ENCODE measurements at places on chromosomes 13 and 19.

DNA sequence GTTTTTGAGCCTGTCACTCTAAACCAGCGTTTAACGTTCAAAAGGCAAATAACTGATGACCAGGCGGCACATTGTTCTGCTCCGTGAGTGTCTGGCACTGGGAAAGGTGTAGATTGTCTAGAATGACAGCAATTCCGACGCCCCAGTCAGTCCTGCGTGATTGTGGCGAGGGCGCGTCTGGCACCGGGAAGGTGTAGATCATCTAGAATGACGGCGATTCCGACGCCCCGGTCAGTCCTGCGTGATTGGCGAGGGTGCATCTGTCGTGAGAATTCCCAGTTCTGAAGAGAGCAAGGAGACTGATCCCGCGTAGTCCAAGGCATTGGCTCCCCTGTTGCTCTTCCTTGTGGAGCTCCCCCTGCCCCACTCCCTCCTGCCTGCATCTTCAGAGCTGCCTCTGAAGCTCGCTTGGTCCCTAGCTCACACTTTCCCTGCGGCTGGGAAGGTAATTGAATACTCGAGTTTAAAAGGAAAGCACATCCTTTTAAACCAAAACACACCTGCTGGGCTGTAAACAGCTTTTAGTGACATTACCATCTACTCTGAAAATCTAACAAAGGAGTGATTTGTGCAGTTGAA is 26.1 kb upstream of the NDUFS7 start:
- no peak for DNase-seq

- no peak for DNase-seq
Measured at GRCh38 chr19:21101521-21102242, 19.7 kb downstream of the ZNF714 start.

- DNase-seq = no peak
Measured at GRCh38 chr19:57675881-57676280, 5.9 kb upstream of the ZNF551 start.

GRCh38 chr13:98842070-98842469 is 89.6 kb upstream of the SLC15A1 start:
- no peak for DNase-seq

GRCh38 chr13:21522847-21523246 is 63.7 kb upstream of the ZDHHC20 start:
- DNase-seq = no peak

DNA sequence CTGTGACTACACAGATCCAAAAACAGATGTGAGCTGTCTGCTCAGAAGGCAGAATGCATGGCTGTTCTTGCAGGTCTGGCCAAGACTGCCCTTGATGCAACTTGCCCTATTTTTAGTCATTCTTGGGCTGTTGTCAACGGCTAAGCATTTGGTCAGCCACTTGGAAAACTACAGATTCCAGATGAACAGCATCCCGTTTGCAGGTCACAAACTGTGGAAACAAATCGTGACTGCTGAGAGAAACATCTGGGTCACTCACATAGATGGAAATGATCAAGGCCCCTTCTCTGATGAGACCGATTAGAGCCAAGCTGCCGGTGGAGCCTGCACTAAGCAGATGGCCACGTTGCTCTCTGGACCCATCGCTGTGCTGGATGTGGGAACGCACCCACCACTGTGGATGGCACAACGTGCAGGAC is 15.4 kb upstream of the METTL21C start:
- no peak for DNase-seq

- no peak for DNase-seq
Measured at GRCh38 chr13:113996081-113996911, 22.4 kb upstream of the C13orf46 start.

DNA sequence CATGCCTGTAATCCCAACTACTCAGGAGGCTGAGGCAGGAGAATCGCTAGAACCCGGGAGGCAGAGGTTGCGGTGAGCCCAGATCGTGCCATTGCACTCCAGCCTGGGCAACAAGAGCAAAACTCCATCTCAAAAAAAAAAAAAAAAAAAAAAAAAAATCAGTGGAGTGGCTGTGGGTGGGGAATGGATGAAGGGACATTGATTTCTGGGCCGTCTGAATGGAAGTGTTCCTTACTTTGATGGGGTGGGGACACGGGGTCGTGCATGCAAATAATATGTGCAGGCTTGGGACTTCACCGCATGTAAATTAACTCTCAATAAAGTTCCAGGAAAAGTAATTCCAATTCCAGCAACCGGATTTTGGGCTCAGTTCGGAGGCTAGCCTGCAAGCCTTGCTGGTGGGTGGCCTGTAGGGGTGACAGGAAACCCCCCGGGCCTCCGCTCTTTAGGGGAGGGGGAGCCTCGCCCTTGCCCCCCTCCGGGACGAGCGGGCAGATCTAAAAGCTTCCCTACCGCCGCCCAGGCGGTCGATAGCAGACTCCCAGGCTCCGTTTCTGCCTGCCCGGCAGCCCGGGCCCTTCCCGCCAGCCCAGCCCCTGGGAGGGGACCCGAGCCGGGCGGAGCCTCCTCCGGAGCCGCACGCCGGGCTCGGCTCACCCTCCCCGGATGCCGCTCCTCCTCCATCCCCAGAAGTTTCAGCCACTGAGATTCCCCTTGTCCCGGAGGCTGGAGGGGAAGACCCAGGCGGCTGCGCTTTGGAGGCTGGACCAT is 48.0 kb upstream of the ADGRE5 start:
- DNase-seq = no peak

DNA sequence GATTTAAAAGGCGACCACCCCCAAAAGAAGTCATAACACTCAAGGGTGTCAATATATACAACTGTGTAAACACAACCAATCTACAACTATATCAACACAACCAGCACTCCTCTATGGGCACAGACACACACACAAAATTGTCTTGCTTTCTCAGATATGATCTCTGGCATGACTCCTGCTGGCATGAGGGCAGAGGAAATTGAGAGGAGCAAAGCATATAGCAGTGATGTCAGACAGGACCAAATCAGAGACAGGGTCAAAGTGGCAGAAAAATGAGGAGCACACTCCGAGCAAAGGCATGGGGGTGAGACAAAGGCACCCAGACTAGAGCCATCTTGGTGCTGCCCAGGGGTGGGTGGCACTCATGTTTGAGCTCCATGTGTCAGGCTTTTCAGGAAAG is 9.6 kb downstream of the IRGQ start:
- DNase-seq = no peak

- no peak for DNase-seq
Measured at GRCh38 chr13:39336207-39336606, 266.8 kb downstream of the LHFPL6 start.

GRCh38 chr19:55452749-55453346 is 8.6 kb downstream of the ISOC2 start:
- DNase-seq = peak; percentile 49

DNA sequence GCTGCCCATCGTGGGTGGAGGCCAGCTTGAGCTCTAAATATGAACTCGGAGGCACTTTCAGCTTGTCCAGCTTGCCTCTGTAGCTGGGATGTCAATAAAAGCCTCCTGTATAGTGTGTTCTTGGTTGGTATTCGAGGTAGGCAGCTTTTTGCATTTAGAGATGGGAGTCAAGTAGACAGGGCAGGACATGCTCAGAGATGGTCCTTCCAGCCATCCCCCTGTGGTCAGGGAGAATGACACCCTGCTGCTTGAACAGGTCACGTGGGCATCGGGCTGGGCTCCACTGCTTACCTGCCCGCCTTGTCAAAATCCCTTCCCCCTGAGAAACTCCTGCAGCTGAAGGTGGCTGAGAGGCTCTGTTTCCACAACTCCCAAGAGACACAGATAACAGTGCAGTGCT is 302.5 kb downstream of the ZNF536 start:
- DNase-seq = no peak

DNA sequence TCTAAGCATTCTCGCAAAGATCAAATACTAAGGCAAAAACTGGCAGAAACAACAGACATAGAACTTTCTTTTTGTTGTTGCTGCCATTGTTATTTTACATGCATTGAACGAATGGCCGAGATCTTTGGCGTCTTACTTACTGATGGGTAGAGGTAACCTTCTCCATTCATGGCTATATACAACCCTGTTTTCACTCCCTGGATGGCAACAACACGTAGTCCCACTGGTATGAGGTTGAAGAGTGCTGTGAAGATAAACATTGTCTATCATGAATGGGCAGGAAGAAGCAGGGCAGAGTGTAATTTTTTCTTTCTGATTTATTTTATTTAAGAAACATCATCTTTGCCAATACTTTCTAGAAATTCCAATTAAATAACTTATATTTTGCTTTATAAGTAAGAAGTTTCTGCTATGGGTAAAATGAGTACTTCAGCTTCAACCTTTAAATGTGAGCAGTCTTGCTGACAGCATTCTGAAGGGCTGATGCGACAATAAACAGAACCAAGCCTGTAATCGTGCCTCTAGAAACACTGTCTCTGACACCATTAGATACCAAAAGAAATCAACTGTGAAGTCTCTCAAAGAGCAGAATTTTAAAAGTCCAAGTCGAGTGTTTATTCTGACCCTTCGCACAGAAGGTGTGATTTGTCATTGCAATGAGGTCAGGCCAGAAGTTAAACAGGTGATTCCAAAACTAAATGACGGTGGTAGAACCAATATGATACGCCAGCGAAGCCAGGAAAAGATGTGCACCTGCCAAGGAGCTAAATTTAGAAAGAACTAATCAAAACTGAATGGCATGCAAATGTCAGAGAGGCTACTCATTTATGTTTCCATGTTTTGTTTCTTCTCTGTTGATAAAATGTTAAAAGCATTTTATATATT is 416.4 kb downstream of the ITGBL1 start:
- no peak for DNase-seq

GRCh38 chr19:44609219-44609618 is 4.1 kb upstream of the IGSF23 start:
- DNase-seq = no peak

- no peak for DNase-seq
Measured at GRCh38 chr13:65892859-65893258, 1337.3 kb downstream of the PCDH9 start.

- no peak for DNase-seq
Measured at GRCh38 chr13:26112843-26113242, 61.0 kb upstream of the SHISA2 start.

DNA sequence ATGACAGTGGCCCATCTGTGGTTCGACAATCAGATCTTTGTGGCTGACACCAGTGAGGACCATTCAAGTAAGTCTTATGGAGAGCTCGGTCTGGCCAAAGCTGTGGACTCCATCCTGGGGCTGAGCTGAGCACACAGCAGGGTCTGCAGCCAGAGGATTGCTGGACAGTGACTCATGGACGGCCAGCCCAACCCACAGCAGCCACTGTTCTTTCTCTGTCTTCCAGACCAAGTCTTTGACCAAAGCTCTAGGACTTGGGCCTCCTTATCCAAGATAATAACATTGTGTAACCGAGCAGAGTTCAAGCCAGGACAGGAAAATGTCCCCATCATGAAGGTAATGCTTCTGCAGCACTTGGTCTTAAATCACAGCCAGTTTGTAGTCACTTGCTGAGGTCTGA is 12.4 kb downstream of the ATP12A start:
- no peak for DNase-seq

GRCh38 chr19:15680478-15681322 is 7.8 kb downstream of the CYP4F12 start:
- no peak for DNase-seq

DNA sequence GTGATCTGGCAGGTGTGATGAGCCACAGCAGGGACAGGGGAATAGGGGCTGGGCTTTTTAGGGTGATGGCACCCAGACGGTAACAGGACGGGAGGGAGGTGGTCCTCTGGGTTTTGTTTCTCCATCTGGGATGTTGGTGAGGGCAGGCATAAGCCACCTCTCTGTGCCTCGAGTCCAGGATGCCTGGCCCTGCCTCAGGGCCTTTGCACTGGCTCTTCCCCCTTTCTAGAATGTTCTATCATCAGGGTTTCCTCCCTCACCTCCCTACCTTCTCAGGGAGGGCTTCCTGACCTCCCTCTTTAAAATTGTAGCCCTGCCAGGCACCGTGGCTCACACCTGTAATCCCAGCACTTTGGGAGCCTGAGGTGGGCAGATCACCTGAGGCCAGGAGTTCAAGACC is 6.6 kb downstream of the CERS4 start:
- DNase-seq = no peak

DNA sequence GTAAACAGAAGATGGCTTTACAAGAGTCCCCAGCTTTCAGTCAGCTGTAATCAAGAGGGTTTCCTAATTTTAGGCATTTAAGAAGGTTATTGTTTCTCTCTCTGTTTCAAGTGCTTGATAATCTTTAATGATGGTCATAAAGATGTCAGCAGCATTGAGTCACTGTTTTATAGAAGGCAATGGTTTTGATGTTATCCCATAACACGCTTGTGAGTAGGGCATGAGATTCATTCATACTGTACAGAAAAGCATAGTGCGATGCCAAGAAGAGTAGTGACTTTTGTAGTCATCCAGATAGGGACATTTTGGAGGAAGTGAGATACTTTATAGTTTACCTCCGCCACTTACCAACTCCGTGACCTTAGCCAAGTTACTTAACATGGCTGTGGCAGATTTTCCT is 364.2 kb upstream of the SLC10A2 start:
- DNase-seq = no peak

GRCh38 chr19:1147934-1148549 is 26.0 kb downstream of the SBNO2 start:
- DNase-seq = no peak

DNA sequence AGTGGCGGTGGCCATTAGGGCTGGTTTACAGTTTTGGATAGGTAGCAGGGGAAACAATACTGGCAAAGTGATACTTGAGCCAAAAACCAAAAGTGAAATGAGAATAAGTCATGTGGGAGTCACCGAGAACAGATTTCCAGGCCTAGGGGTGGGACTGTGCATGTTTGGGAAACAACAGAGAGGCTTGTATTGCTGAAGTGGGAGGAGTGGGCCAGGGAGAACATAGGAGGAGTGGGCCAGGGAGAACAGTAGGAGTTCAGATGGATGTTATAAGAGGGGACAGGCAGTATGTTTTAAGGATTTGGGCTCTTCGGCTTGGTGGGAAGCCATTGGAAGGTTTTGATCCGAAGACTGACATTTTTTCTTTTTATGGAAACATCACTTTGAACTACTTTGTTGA is 35.5 kb downstream of the AKAP11 start:
- no peak for DNase-seq

DNA sequence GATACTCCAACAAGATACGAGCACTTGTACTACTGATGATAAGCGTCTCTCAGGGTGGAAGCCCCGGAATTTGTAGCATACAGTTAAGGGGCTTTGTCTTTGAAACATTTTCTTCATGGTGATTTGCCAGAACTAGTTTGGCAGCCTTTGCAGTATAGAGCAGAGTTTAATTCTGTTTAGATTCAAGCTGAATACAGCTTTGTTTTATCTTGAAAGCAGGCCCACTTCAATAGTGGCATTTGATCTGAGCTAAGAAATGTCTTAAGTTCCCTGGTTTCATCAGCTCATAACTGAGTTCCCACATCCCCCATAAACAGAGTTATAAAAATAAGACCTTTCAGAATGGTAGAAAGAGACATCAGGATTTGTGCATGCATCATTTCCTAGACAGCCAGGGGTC is 125.9 kb downstream of the MIPEP start:
- no peak for DNase-seq

DNA sequence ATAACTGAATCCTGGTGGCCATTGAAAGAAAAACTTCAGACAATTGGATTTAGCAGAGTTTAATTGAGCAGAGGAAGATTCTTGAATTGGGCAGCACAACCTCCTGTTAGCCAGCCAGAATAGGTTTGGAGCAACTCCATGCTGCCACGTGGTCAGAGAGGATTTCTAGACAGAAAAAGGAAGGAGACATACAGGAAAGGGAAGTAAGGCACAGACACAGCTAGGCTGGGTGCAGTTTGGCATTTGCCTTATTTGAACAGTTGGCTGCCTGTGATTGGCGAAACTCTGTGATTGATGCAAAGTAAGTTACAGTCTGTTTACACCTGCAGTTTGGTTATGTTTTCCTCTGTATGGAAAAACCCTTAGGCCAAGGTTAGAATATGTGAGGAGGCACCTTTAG is 85.8 kb upstream of the SPATA13 start:
- DNase-seq = no peak

Measured in CD4-positive, alpha-beta T cell treated with Interleukin-4 for 4 hours (primary cell).